RPMI8226 (cell line): ENCODE measurements at places on chromosomes 2 and 18.

DNA sequence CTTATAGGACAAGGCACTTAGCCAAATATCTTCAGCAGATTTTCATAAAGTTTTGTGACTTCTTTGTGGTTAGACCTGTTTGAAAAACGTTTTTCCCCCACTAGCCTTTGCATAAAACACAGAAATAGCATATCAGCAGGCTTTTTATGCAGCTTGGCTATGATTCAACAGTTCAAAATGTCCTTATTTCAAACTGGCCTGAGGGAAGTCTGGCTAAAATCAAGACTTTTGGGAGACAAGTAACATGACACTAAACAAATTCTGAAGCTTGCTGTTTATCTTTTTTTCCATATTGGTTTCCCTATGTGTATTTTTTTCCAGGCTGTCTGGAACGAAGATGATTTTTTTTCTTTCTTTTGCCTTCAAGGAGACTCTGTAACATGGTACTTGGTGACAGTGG, 95.1 kb upstream of the L3MBTL4 start:
- DNase-seq, result peak; percentile 40

GRCh38 chr2:233473386-233473791, 93.2 kb downstream of the USP40 start:
- no peak for DNase-seq

- no peak for DNase-seq
Observed at GRCh38 chr2:180553094-180553715, 427.2 kb upstream of the UBE2E3 start.

GRCh38 chr2:237101118-237101979, 15.7 kb downstream of the COPS8 start:
- peak; percentile 77 for DNase-seq

DNA sequence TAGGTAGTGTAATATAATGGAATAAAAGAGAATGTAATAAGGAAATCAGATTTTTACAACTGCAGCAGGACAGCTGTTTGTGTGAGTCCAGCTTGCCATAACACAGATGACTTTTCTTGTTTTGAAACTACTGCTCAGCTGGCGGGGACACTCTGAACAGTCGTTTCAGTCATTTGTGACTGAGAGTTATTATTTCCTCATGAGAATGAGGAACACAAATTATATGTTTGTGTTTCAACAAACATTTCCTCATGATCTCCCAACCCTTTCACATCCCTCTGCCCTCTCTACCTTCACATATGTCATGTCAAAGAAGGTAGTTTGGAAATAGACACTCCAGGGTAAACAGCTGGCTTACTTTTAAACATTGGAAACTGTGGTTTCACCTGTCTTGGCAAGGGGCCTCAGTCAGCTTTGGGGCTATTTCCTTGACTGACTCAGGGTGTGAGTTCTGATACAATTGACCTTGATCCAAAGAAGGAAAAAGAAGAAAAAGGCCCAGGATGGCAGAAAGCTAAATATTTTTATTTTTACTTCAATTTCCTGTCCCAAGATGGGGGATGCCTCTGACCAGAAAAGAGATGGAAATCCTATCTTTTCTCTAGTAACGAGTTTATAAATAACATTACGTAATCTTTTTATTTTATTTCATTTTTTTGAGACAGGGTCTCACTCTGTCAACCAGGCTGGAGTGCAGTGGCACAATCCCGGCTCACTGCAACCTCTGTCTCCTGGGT, 593 bp downstream of the SP140L start:
- DNase-seq, result peak; percentile 32

DNA sequence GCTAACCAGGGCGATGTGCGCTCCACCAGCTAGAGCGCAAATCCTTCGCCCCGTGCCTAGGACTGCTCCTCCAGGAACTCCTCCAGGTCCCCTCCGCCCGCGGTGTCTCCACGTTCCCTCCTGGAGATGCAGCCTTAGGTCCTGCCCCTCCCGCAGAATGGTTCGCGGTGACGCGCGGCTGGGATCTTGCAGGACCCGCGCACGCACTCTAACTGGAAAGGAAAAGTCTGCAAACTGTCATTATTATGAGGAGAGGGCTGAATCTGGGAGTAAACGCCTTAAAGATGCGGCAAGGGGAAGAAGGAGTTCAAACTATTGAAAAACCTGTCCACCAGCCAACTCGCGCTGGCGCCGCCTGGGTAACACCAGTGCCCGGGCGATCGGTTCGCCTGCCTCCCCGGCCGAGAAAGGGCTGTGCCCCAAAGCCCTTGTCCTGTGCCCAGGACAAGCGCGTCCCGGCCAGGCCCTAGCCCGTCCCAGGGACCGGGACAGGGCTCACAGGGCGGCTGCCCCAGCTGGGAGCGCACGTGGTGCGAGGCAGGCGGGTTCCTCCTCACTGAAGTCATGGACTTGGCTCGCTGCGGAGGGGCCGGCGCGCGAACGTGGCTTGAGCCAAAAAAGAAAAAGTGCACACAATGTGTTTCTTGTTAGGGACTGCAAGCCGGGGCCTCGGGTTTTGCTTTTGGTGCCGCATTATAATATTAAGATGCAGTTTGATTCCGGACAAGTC, 5.5 kb upstream of the ID2 start:
- no peak for DNase-seq

DNA sequence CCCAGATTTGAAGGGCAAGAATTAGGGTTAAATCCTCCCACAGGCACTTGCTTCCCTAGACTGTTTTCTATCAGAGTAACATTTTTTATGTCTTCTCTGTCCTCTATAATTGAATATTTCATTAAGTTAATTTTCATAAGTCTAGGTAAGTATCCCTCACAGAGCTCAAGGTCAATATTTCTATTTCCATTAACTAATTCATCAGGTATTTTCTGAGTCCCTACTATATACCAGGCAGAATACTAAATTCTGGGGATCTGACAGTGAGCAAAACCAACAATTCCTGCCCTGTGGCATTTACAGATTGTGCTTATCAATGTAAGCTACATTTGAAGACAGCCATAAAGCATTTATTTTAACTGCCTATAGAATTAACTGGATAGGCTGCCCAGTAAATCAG, 86.4 kb upstream of the RBBP8 start:
- DNase-seq, result no peak

GRCh38 chr2:174873471-174873870, 109.2 kb upstream of the CHRNA1 start:
- DNase-seq, result no peak

DNA sequence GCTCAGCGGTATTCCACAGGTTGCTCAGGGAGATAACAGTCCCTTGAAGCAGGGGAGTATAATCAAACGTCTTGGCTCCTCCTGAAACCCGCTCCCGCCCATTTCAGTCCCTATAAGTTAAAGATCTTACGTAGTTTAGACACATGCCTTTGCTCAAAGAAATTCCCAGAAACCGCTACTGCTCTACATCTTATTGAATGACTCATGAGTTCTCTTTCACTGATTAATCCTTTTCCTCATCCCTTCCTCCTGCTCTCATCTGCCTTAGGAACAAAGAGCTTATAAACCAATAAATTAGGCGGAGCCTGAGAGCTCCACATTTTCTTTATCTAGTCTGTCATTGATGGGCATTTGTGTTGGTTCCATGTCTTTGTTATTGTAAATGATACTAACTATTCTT, 4.2 kb upstream of the SERPINB4 start:
- DNase-seq, result no peak

DNA sequence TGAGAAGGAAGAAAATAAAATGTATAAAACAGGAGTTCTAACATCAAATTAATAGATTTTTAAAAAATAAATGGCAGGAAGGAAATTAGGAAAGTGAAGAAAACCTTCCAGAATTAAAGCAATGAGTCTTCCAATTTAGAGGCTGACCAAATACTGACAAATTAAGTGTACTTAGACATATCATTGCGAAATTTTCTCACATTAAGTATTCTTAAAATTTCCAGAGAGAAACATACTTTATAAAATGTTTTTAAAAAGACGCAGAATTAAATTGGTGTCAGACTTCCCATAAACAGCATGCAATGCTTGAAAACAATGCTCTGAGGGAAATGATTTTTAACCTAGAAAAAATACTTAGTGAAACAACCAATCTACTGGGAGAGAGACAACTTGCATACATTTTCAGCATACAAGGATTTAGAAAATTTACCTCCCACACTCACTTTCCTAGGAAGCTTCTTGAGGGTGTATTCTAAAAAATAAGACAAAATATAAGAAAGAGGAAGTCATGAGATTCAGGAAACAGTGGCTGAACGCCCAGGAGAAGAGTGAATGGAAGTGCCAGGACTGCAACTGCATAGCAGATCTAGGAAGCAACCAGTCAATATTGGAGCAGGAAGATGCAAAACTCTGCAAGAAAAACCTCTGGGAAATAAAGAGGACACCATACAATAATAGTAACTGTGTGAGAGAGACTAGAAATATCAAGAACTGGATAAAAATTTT, 339.9 kb downstream of the ADCYAP1 start:
- no peak for DNase-seq

DNA sequence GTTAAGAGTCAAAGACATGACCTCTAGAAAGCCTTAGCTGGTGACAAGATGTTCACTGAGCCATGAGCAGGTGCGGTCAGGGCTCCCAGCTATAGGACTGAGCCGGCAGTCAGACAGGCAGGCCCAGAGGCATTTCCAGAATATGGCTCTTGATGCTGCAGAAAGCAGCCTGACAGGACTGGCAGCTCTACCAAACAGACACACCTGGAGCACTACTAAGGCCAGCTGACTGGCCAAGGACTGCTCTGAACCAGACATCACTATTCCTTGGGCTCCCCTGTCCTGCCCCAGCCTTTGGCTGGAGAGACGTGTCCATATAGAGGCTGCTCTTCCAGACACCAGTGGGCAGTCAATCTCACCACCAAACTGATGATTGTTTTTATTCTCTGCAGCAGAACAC, 98.8 kb downstream of the RIF1 start:
- DNase-seq, result no peak

DNA sequence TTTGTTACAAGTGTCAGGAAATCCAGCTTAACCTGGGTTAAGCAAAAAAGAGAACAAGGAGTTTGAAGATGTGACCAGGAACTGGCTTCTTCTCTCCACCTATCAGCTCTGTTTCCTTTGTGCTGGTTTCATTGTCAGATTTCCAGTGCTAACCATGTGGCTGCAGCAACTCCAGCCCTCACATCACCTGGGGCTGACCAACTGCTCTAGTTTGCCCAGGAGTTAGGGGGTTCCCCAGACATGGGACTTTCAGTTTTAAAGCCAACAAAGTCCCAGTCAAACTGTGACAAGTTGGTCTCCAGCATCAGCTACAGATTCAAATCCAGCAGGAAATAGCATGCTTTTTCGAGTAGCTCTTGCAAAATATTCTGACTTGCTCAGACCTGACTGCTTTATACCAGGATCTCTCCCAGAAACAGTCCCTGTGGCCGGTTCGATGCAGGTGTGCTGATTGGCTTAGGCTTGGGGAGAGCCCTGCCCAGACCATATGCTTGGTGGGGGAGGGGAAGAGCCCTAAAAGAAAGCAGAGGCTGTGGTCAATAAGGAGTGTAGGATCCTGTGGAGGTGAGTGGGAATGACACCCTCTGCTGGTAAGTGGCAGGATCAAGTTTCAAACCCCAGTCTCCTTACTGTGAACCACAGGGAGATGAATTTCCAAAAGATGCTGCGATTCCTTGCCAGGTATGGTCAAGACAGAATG, 49.5 kb downstream of the KCNE4 start:
- no peak for DNase-seq

DNA sequence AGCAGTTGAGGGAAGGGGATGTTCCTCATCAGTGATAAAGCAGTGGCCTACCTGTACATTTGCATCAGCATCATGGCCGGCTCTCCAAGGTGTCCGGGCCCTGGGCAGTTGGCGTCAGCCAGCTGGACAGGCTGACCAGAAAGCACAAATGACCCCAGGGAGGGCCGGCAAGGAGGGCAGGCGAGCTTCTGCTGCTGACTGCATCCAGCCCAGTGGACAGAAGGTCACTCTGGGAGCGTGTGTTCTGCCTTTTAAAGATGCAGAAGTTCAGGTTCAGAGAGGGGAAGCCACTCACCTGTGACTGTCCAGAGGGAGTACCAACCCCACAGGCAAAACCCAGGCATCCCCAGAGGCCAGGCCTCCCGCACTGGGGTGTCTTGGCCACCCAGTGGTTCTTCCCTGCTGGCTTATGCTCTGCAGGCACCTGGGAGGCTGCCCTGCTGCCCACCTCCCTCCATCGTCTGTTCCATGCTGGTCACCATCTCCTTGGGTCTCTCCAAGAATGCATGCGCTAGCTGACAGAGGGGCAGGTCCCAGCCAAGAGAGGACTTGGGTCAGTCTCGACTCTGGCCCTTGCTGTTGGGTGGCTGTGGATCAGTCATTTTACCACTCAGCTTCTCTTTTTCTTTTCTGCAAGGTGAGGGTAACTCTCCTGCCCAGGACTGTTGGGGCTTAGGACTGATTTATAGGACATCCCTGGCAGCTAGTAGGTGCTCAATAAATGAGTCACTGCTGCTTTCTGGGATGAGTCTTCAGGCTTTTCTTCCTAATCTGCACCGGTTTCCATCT, 89.9 kb downstream of the INHBB start:
- no peak for DNase-seq

GRCh38 chr2:12787891-12788801, 71.4 kb downstream of the TRIB2 start:
- DNase-seq, result no peak

- no peak for DNase-seq
Observed at GRCh38 chr2:220396287-220396686, 768.9 kb downstream of the SLC4A3 start.

DNA sequence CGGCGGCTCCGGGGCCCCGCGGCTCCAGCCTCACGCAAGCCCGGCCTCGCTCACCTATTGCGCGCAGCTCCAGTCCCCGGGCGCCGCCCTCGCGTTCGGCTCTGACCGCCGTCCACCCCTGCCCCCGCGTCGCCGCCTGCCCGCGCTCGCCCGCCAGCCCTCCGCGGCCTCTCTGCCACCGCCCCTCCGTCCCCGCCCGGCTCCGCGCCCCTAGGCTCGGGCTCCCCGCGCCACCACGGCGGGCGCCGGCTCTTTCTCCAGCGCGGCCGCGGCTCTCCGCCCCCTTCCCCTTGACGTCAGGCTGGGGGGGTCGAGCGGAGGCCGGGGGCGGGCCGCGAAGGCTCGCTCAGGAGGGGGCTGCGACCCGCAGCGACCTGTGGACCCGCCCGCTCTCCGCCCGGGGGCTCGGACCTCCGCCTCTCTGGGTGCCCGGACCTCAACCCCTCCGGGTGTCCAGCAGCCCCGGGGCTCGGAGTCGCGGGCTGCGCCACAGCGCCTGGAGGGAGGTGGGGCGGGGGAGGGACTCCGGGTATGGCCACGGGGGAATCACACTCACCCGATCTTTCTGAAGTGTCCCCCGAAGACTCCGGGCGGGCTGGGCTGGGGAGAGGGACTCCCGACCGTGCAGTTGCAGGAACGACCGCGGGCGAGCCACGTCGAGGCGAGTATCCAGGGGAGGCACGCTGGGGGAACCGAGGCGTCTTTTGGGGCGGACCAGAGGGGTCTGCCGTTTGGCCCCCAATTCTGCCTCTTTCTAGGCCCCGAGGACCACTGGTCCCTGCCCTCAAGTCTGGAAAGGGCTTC, at the start of gene SEMA4C:
SEMA4C (minus strand) TSS at position 259 of the 804 bp plus-strand sequence. CDS start 2,194 bp downstream, outside the sequence.
- DNase-seq, result peak; percentile 53

- no peak for DNase-seq
Observed at GRCh38 chr18:5317186-5317585, 21.7 kb upstream of the ZBTB14 start.

- peak; percentile 75 for DNase-seq
Observed at GRCh38 chr2:27754138-27754588, 17.4 kb upstream of the MRPL33 start.
